ENCODE measurements at places on chromosomes 7 and 10. TPM values are rescaled to one million over a fixed set of nuclear protein-coding genes. Genes with fewer than 3 reads are reported as not detected.

C10orf62 gene
- total RNA-seq, result not detected

FAM25A gene
- not detected for total RNA-seq

FKBP6 gene
- not detected for total RNA-seq

PSD gene
- 9.1 TPM for total RNA-seq

CYP3A4 gene
- not detected for total RNA-seq

HSPB1 gene
- 127 TPM for total RNA-seq

IKZF1 gene
- total RNA-seq, result 260 TPM

MAPK8 gene
- total RNA-seq, result 35.7 TPM

MBL2 gene
- total RNA-seq, result not detected

PON3 gene
- total RNA-seq, result not detected

SHTN1 gene
- 0.37 TPM for total RNA-seq

PNLIPRP2 gene
- total RNA-seq, result not detected

CTAGE8 gene
- 1.9 TPM for total RNA-seq

LRRC18 gene
- total RNA-seq, result not detected

HECW1 gene
- total RNA-seq, result not detected

CFTR gene
- not detected for total RNA-seq

ADAM22 gene
- 1.8 TPM for total RNA-seq

IFIT5 gene
- 14.4 TPM for total RNA-seq

BRI3 gene
- total RNA-seq, result 47.6 TPM

ZNF365 gene
- total RNA-seq, result 0.09 TPM

RTKN2 gene
- total RNA-seq, result 4.8 TPM

SAMD9L gene
- total RNA-seq, result 27.8 TPM

CALML5 gene
- total RNA-seq, result not detected

LIPM gene
- total RNA-seq, result not detected

CALML3 gene
- not detected for total RNA-seq

NACAD gene
- 0.21 TPM for total RNA-seq

PLEKHS1 gene
- 0.07 TPM for total RNA-seq

COL26A1 gene
- total RNA-seq, result not detected

SPDYE6 gene
- not detected for total RNA-seq

SPDYE3 gene
- not detected for total RNA-seq

NUTM2B gene
- 0.30 TPM for total RNA-seq

PPP1R17 gene
- total RNA-seq, result not detected

MYH16 gene
- total RNA-seq, result not detected

TMEM196 gene
- not detected for total RNA-seq

CDHR1 gene
- 1.1 TPM for total RNA-seq

NUTM2A gene
- 0.39 TPM for total RNA-seq

OR2A5 gene
- not detected for total RNA-seq

ST8SIA6 gene
- total RNA-seq, result not detected

ACSM6 gene
- total RNA-seq, result not detected

PNLIPRP1 gene
- not detected for total RNA-seq

NPC1L1 gene
- total RNA-seq, result not detected

POLR2J2 gene
- 38.2 TPM for total RNA-seq

GSAP gene
- total RNA-seq, result 1.4 TPM

TRIM4 gene
- total RNA-seq, result 25.7 TPM

CHCHD2 gene
- total RNA-seq, result 693 TPM

ITGB8 gene
- 0.07 TPM for total RNA-seq

CRYGN gene
- total RNA-seq, result not detected

LIMK1 gene
- total RNA-seq, result 12.5 TPM

All from activated CD4-positive, alpha-beta T cell treated with anti-CD3 and anti-CD28 coated beads for 36 hours (primary cell).